Brain (organoid and tissue), 16 donors: ENCODE measurements at places on chromosomes 7 and 10. TPM values are rescaled to one million over a fixed set of nuclear protein-coding genes. Genes with fewer than 3 reads are reported as not detected.

The WDR37 gene
- polyA plus RNA-seq = 7.2 TPM

The RARRES2 gene
- polyA plus RNA-seq = 33.0 TPM

The MKRN1 gene
- 189 TPM for polyA plus RNA-seq

The CUL2 gene
- polyA plus RNA-seq = 16.1 TPM

The OR2A12 gene
- polyA plus RNA-seq = not detected

The CALML5 gene
- polyA plus RNA-seq = not detected

The CRYGN gene
- polyA plus RNA-seq = 0.70 TPM

The SPDYE18 gene
- polyA plus RNA-seq = not detected

The CPEB3 gene
- polyA plus RNA-seq = 3.9 TPM

The GPER1 gene
- 10.9 TPM for polyA plus RNA-seq

The AGMO gene
- polyA plus RNA-seq = 0.42 TPM

The MIOS gene
- polyA plus RNA-seq = 6.0 TPM

The CCSER2 gene
- polyA plus RNA-seq = 13.6 TPM

The TFEC gene
- not detected for polyA plus RNA-seq

The CDC14C gene
- not detected for polyA plus RNA-seq

The CPXM2 gene
- 1.6 TPM for polyA plus RNA-seq

The SPAM1 gene
- not detected for polyA plus RNA-seq

The TAS2R3 gene
- not detected for polyA plus RNA-seq

The PHYHIPL gene
- 67.6 TPM for polyA plus RNA-seq

The CASD1 gene
- polyA plus RNA-seq = 11.6 TPM

The ARHGEF35 gene
- polyA plus RNA-seq = 0.22 TPM

The STEAP1 gene
- polyA plus RNA-seq = 0.32 TPM

The AFAP1L2 gene
- polyA plus RNA-seq = 7.5 TPM

The PLPP4 gene
- 4.6 TPM for polyA plus RNA-seq

The SLC12A9 gene
- polyA plus RNA-seq = 15.7 TPM

The EBLN1 gene
- polyA plus RNA-seq = not detected

The SLC26A3 gene
- polyA plus RNA-seq = not detected

The ELN gene
- polyA plus RNA-seq = 61.1 TPM

The NEUROD6 gene
- polyA plus RNA-seq = 2.6 TPM
